ENCODE measurements at places on chromosomes 5 and 9. TPM values are rescaled to one million over a fixed set of nuclear protein-coding genes. Genes with fewer than 3 reads are reported as not detected.

DNA sequence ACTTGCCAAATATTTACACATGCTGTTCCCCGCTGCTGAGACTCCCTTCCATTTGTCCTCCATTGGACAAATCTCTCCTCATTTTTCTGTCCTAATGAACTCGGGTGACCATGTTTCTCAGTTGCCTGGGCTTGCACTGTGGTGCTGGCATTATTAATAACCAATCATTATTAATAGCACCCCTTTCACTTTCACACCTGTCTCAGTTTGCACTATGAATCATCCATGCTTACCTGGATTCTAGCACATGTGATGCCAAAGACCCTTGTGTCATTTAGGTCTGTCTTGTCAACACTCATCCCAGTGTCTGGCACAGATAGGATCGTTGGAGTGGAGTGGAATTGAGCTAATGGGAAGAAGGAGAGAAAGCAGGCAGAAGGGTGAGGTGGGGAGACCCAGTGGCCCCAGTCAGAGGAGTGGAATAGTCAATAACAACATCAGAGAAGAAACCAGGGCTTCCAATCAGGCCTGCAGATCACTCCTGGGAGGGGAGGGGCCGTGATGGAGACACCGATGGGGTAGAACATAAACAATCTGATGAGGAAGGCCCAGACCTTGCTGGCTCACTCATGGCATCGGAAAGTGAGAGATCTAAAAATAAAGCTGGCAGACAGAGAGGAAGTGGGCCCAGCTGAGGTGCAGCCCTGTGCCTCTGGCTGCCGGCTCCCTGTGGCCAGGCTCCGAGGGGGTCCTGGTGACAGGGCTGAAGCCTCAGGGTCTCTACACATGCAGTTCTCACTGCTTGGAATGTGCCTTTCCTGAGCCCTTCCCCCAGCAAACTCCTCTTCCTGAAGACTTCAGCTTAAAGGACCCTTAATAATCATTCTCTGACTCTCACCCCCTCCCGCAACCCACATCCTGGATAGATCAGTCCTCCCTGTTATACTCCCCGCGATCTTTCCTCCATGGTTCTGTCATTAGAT is 33.5 kb upstream of the CRB2 start:
- no peak for DNase-seq

DNA sequence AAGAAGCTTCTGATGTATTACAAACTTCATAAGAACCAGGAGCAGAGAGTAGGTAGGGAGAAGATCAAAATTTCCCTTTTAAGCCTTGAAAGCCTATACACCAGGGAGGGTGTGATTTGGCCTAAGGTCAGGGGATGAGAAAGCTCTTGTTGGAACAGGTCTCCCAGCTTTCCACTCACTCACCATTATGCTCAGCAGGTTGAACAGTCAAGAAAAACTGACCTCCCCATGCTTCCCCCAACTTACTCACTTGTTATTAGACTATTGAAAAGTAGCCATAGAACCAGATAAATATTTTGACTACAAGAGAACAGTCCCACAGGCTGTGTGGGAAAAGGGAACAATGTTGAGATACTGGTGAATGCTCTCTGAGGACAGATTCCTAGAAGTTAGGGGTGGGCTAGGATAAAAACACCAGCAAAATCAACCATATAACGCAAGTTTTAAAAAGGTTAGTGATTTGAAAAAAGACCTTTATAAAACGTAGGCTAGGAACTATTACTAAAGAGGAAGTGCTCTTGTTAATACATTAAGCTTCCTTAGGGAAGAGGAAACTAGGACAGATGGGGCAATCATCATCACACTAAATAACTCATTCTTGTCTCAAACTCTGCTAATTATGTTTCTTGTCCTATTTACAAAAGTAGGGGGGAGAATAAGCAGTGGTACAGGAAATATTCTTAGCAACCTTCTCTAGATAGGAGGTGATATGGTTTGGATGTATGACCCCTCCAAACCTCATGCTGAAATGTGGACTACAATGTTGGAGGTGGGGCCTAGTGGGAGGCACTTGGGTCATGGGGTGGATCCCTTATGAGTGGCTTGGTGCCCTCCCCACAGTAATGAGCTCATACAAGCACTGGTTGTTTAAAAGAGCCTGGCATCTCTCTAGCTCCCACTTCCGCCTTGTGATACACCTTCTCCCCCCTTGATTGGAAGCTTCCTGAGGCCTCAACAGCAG is 31.0 kb downstream of the PCDHGC5 start:
- DNase-seq, result no peak

DNA sequence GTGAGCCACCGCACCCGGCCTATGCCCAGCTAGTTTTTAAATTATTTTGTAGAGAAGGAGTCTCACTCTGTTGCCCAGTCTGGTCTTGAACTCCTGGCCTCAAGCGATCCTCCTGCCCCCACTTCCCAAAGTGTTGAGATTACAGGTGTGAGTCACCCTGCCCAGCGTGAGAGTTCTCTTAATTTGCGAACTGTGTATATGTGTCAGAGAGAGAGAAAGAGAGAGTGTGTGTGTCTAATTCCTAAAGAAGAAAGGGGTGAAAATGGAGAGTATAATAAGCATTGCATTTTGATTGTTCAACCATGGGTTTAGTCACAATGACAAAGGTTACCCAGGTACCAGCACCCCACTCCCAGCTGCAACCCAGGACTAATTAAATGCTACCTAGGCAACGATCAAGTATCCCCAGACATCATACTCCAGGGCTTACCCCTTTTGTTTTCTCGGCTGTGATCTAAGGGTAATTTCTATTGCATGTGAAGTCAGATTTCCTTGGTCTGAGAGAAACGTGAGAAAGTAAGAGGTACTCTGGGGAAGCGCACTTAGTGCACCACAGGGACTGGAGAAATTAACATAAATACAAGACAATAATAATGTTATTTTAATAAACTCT is 16.6 kb downstream of the MAP1B start:
- DNase-seq, result no peak

DNA sequence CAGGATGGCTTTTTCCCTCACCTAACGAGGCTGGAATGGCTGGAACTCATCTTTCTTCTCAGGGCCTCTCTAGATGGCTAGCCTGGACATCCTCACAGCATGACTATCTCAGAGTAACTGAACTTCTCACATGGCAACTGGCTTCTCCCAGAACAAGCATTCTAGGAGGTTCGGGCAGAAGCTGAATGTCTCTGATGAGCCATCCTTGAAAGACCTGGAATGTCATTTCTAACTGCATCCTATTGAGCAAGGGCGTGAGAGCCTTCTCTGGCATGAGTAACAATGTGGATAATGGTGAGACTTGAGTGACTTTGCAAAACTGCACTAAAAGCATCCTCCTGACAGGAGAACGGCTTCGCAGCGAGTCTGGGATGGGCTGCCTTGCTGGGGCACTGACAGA is 487.7 kb downstream of the MAT2B start:
- DNase-seq, result no peak

DNA sequence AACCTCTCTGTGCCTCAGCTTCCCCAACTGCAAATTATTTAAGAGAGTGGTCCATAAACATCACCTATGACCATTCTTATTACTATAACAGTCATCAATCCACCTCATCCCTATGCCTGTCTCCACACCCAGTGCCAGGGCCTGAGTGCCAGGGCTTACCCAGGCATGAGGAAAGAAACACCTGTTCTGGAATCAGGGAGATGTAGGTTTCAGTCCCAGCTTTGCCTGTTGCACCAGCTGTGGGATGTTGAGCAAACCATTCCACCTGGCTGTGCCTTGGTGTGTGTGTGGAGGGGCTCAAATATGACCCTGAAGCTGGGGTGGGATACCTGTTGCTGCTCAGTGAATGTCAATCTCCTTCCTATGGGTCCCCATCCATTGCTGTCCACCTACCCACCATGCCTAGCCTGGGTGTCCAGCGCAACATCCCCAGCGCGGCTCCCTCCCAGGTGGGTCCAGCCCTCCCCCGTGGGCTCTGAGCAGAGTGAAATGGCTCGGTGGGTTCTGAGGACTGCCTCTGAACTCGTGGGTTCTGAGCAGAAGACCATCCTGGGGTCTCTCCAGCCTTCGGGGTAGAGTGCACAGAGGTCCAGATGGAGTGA is 16.3 kb downstream of the AKNA start:
- DNase-seq, result no peak

- DNase-seq, result no peak
Observed at GRCh38 chr9:81581986-81582385, 107.4 kb downstream of the TLE1 start.

SNCAIP gene
- total RNA-seq, result 5.1 TPM

PHF24 gene
- total RNA-seq, result 111 TPM

MRPL41 gene
- 133 TPM for total RNA-seq
